Cortex of kidney (tissue), 1 donor: ENCODE measurements at places on chromosomes 7 and 10.

DNA sequence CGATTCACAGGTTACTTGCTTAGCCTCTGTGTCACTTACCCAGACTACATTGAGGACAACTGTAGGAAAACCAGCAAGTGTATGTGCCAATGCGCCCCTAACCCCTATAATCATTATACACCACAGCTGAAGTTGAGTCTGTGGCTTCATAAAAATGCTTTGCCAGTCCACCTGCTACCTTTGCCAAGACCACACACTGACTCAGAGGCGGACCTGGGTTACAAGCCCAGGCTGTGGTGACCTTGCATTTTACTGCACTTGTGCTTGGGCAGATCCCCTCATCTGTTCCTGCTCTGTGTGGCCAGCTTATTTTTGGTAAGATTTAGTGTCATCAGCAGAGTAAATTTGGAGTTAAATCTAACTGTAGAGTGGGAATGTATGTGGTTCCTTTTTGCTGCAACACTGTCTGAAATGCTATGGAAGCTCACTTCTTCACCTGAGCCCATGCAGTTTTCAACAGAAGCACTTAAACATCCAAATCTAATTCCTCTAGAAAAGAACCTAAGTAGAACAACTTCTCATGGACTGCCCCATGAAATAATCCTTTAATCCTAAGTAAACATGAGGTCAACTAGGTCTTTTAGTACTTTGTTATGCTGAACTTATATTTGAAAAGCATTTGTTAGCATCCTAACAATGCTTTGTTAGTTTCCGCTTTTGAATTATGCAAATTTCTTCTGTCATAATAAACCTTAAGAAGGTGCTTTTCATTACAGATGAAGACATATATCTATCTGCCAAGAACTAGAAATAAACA is 96.2 kb upstream of the AMPH start:
- DNase-seq: no peak

- no peak for DNase-seq
Measured at GRCh38 chr10:47372726-47373125, 11.4 kb downstream of the ZNF488 start.

- DNase-seq: no peak
Measured at GRCh38 chr7:38300175-38300574, 26.7 kb upstream of the TARP start.

GRCh38 chr7:125057963-125058362 is 128.3 kb upstream of the POT1 start:
- no peak for DNase-seq

DNA sequence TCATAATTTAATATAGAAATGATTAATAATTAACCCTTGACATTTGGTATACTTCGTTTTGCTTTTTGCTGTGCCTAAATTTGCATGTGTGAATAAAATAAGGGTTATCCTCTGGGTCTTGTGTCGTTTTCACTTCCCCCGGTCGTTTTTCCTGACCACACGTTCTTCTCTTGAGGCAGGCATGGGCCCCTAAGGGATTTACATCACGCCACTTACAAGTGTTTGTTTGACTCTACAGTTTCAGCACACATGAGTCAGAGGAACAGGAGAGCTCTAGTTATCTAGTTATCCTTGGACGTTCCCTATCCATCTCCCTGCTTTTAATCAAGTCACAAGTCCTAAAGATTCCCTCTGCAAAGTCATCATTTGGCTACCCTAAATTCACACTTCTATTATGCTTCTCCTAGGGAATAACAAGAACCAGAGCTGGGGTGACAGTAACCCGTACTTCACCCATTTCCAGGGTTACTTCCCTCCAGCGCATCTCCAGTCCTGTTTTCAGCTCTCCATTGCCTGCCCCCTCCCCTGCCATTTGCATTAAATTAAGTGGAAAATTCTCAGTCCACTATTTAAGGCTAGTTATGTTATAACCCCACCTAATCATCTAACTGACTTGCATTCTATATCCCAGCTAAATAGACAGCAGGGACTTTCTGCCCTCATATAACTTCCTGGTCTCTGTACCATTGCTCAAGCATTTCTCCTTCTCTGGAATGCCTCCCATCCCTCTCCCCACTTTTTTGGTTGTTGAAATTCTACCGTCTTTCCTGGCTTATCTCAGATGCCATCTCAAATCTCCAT is 206.9 kb downstream of the PTEN start:
- no peak for DNase-seq

DNA sequence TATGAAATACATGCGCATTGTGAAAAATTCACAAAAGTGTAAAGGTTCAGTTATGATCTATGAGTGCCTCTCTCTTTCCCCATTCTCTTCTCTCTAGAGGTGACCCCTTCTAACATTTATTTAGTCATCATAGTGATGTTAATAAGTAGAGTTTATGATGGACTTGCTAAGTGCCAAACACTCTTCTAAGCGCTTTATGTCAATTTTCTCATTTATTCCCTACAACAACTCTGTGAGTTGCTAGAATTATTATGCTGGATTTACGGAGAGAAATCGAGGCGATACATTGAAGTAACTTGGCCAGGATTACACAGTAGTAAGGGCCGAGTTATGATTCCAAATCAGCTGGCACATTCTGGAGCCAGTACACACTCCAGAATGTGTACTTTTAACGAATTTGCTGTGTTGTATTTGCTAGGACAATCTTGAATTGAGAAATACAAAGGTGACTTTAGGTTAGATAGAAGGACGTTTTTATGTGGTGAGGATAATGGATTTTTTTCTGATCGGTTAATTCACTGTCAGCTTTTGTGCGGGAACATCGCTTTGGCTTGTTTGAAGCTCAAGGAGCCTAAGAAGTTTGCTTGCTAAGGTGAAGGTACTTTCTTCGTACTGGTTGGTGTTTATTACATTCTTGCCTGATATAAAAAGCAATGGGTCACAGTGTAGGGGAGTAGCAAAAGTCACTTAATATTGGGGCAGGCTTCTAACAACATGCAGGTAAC is 1.4 kb downstream of the ATRNL1 start:
- DNase-seq: no peak

- no peak for DNase-seq
Measured at GRCh38 chr7:131370523-131370968, 42.9 kb downstream of the MKLN1 start.

DNA sequence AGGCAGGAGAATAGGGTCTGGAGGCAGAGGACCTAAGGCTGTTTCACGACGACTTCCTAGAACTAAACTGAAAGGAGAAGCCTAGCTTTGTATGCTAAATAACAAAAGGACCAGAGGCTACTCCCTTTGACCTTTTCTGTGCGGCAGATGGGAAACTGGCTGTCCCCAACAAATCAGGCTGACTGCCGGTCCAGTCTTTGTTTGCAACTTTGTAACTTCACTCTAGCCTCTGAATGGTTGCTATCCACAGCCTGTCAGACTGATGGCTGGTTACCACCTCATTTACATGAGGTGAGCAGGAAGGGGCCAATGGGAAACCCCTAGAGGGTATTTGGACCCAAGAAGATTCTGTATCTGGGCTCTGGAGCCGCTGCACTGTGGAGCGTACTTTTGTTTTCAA is 132.6 kb upstream of the SHH start:
- DNase-seq: no peak

GRCh38 chr10:15324611-15325010 is 46.5 kb downstream of the FAM171A1 start:
- no peak for DNase-seq

DNA sequence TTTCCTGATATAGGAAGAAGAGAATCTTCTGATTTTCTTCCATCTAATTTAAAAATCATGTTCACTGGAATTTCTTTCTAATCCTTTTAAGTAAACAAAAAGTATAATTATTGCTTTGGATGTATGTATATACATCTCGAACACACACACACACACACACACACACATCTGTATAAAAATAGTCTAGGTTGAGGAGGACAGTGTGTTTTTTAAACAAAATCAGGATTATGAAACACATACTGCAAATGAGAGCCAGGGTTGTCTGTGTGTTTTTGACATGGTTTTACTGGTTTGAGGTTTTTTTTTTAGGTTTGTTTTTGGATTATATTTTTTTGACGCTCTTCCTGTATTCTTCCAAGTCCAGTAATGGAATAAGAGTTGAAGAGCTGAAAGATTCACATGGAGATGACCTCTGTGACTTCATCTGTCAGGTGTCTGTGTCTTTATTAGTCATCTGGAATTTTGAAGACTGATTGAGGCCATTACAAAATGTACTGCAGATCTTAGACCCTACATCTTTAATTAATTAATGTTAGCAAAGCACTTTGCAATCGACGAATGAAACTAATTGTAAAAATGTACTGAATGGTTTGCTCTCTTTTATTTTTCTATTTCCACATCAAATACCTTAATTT is 237.1 kb downstream of the SUGCT start:
- DNase-seq: no peak

- no peak for DNase-seq
Measured at GRCh38 chr7:63998549-63998948, at the start of gene ZNF722. TSS of gene ZNF722 (plus strand) at chr7:63998849. CDS start at chr7:63998962, 113 bp downstream.

GRCh38 chr10:91796331-91797047 is 1.7 kb upstream of the TNKS2 start:
- no peak for DNase-seq

DNA sequence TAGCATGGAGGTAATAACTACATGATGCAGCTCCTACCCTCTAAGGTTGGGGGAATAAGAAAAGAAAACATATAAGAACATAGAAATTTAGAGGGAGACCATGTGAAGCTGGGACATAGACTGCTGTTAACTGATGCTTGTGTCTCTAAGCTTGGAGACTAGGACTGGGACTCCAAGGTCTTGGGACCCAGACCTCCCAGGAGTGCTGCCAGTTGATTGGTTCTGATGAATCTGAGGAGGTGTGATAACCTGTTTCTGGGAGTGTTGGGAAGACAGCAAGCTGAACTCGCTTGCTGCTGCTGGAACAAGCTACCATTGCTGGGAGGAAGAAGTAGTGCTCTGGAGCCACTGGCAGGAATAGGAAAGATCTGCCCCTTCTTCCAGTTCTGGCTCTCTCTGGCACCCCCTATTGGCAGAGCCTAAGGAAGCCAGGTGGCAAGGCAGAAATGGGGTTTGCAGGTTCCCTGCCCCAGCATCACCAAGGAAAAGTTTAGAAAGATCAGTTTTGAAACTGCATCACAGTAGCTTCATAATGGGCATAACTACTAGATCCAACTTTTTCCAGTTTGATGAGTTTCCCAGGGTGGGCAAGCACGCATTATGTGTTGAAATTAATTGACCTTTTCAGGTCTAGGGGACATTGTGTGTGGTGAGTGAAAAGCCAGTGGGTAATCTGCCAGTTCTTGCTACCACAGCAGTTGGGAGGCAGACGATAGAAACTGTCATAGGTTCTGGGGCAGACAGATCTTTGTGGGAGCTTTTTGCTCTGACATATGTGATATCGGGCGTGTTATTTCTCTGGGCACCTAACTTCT is 140.7 kb downstream of the SND1 start:
- no peak for DNase-seq

DNA sequence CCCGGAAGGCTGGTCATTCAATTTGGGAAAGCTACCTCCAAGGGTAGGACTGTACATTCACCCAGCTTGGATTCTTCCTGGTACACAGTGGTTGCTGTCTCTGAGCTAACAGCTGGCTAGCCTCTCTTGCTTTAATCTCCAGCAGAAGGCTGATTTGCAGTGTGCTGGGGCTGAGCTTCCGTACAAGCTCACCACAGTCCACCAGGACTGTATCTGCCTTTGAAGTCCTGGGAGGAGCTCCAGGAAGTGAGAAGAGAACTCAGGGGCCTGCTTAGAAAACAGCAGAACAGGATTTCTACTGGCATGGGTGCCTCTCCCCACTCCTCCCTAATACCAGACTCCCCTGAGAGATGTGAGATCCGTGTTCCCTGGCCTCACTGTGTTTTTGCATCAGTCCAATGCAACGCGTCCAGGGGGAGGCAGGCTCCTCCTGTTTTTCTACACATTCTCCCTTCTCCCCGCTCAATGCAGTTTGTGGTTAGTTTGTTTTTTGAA is 6.6 kb downstream of the AFAP1L2 start:
- no peak for DNase-seq

- DNase-seq: no peak
Measured at GRCh38 chr7:1978656-1979590, 253.8 kb downstream of the MAD1L1 start.

DNA sequence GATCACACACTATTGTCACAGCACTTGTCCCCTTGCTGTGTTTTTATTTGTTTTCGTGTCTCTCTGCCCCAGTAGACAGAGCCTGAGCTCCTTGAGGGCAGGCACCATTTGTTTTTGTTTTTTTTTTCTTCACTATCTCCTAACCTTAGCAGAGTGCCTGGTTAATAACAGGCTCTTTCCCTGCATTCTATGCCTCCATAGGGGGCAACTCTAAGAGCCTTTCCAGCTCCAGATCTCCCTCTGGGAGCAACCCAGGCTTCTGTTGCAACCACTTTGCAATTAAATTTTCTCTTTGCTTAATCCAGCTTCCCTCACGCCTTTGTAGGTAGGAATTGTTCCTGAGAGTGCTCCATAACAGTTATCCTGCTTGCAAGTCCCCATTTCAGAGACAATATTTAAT is 148.4 kb downstream of the PLXDC2 start:
- no peak for DNase-seq

GRCh38 chr10:77702166-77702565 is 64.6 kb upstream of the KCNMA1 start:
- DNase-seq: no peak

DNA sequence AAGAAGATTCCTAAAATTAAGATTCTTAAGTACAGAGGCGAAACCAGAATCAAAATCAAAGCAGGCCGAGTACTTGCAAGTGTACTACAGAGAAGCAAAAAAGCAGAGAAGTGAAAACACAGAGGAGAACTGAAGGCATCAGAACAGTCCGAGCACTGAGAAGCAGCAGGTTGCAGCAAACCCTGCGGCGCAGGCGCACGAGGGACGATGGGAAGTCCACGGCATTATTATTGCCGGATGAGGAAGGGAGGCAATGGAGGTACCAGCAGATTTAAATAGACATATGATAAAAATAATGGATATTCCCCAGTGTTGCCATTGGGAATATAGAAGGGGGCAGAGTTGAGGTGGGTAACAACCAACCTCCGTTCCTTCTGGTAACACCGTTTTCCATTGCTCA is 7.2 kb upstream of the SPAM1 start:
- DNase-seq: no peak

- DNase-seq: no peak
Measured at GRCh38 chr7:14691034-14691433, 211.5 kb downstream of the DGKB start.

DNA sequence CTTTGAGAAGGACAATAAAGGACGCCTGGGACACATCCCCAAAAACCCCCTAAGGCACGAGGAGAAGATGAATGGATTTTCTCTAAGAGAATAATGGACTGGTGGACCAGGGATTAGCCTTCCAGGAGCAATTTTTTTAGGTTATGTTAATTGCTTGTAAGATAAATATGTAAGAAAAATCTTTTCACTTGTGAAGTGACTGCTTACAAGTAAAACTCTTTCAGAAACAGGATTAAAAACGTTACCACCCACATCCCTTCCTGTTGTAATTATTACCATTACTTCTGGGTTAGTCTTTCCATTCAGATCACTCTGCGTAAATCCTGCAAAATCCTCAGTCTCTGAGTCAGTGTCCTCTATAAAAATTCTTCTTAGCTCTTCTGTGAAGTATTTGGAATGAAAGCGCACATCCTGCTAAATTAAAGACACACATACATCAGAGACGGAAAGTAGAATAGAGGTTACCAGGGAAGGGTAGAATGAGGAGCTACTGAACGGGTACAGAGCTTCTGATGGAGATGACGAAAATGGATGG is 34.3 kb downstream of the CDCA7L start:
- DNase-seq: no peak

- DNase-seq: no peak
Measured at GRCh38 chr7:2373124-2373556, 18.5 kb downstream of the EIF3B start.
